ENCODE measurements at places on chromosomes 2 and 18.

DNA sequence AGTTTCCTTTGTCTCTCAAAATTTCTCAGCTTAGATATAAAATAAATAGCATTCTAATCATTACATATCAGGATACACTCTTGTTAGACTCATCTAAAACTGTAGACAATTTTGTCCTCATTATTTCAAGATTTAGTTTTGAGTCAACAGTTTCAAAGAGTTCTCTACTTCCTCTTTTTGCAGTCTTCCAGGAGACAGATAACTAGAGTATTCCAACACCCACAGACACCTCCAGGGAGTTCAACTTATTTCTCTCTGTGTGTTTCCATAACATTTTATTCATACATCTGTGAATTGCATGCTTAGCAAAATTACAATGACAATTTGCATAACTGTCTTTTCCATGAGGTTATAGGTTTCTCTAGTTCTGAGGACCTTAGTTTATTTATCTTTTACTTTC is 166.6 kb upstream of the HNMT start:
- no peak for DNase-seq

DNA sequence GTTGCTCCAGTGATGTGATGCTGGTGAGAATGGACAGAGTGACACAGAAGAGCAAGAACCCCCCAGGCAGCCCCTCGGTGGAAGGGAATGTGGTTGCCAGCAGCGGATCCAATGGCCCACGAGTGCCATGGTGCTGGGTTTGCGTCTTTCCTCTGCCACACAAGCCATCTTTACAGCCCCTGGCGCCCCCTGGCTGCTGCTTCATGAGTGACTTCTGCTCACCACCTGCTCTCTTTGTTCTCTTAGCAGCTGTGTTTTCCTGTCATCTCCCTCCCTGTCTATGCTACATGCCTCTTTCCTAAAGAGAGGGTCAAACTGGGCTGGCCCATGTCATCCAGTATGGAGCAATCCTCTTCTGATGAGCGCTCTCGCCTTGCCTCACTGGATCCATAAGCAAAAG is 300.0 kb upstream of the SMIM21 start:
- DNase-seq: no peak

GRCh38 chr18:44541159-44541558 is 139.5 kb upstream of the SETBP1 start:
- no peak for DNase-seq

DNA sequence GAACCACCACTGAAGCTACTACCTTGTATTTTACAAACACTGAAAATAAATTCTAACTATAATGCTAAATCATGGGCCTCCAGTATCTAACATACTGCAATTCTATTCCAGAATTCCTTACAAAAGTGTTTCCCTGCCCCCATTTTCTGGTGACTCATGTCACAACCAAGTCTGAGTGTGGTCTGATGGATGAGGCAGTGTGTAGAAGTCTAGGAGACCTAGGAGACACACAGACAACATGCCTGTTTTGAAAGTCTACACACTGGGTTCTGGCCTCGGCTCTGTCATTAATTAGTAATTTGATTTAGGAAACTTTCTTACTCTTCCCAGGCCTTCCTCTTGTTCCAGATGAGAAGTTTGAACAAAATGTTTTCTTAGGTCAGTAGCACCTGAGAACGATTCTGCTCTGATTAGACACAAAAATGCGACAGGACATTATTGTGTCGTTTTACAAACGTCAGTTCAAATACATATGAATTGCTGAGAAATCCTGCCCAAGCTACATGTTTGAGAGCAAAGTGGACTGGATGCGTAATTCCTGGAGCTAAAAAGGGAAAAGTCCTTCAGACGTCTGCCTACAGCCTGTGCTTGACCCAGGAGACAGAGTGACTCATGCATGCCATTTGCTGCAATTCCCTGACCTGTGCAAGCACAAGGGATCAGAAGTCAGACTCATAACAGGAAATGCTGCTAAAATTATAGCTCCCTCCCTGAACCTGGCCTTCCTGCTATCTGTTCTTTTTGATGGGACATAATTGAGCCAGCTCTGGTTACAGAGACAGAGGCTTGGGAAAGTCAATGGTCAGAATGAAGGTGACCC is 494.4 kb downstream of the SOX11 start:
- no peak for DNase-seq

DNA sequence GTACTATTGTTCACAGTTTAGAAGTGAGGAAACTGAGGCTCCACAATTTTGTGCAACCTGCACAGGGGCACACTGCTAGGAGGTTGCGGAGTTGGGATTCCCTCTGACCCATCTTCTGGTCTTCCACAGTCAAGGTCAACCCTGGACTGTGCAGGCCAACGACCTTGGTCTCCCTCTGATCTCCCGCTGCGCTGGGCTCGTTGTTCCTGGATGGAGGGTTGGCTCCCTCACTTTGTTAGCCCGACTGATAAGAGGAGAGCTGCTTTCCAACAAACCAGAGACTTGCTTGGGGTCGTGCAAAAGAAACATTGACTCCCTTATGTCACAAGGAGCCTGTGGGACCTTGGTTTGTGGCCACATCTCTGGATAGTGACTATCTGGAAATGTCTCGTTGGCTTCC is 187.6 kb downstream of the MYCN start:
- DNase-seq: no peak

- no peak for DNase-seq
Measured at GRCh38 chr2:231667496-231667895, 40.8 kb upstream of the PTMA start.

DNA sequence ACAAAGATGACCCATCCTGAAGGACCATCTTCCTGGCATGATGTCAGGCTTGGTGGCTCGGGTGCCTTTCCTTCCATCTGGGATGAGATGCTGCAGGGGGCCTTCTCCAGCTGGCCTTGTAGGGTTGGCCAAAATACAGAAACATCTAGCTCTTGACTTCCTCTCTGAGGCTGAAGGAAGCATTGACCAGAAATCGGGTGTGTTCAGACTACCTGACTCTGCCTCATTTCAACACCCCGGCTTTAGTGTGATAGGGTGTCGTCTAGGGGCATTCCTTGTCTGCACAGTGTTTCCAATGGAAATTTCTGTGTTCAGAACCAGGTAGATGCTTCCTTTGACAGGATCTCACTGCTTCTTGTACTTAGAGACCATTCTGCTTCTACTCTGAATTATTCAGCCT is 115.7 kb upstream of the SPRED2 start:
- no peak for DNase-seq

GRCh38 chr2:43831543-43832294 is 6.9 kb downstream of the ABCG5 start:
- DNase-seq: no peak

DNA sequence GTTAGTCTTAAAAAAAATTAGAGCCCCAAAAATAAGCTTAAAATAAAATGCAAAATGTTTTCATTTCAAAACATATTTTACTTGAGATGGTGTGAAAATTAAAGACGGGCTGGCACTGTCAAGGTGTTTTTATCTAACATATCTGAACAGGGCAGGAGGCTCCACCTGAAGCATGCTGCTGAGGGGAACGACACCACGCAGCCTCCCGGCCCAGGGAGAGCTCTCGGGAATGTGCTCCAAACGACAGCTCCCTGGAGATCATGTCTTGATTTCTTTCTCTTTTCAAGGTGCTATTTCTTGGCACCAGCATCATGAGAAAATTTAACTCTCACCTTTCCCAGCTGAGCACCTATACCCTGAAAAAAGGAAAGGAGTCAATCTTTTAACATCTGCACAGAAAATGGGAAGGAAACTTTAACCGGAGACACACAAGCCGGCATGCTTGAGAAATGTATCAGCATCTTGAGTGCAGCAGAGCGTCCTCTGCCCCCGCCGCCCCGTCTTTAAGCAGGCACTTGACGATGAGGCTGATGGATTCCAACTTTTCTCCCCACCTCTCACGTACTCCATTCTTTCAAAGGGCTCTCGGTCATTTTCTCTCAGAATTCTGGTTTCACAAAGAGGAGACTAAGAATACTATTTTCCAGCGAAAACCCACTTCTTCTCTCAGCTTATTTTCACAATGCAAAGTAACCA is 56.6 kb downstream of the EIPR1 start:
- DNase-seq: no peak

DNA sequence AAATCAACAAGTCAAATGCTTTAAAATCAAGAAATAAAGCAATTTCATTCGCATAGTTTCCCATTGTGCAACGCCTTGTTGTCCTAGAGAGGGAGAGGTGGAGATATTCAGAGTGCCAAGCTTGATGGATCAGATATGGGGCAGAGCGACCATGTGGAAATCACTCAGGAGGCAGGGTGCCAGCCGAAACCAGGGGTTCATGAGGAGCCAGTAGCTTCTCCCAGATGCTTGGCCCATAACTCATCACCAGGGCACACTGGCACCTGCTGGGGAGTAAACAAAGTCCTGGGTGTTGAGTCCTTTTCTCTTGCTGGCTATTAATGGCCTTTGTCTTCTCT is 53.0 kb upstream of the ASAP2 start:
- DNase-seq: no peak

GRCh38 chr18:63878343-63878742 is 9.2 kb upstream of the SERPINB2 start:
- no peak for DNase-seq

- DNase-seq: no peak
Measured at GRCh38 chr2:173278794-173279526, 75.7 kb upstream of the CDCA7 start.

DNA sequence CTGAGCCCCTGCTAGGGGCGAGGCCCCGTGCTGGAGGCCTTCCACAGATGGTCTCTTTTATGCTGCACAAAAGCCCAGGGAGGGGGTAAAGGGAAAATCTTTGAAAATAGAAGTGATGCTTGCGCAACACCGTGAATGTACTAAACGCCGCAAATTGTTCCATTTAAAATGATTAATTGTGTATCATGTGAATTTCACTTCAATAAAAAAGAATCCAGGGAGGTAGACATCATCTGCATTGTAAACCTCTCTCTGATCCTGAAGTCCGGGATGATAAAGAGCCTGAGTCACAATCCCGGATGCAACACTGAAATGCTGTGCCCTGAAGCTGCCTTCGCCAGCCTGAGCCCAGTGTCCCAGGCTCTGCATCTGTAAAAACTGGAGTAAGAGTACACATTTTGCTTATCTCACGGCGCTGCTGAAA is 107.7 kb upstream of the PPP1CB start:
- no peak for DNase-seq

GRCh38 chr2:157324331-157324843 is 1.2 kb downstream of the ERMN start:
- DNase-seq: no peak

GRCh38 chr2:215364157-215365155 is 52.6 kb downstream of the ATIC start:
- no peak for DNase-seq

- DNase-seq: no peak
Measured at GRCh38 chr2:215793747-215794595, 219.4 kb downstream of the MREG start.

DNA sequence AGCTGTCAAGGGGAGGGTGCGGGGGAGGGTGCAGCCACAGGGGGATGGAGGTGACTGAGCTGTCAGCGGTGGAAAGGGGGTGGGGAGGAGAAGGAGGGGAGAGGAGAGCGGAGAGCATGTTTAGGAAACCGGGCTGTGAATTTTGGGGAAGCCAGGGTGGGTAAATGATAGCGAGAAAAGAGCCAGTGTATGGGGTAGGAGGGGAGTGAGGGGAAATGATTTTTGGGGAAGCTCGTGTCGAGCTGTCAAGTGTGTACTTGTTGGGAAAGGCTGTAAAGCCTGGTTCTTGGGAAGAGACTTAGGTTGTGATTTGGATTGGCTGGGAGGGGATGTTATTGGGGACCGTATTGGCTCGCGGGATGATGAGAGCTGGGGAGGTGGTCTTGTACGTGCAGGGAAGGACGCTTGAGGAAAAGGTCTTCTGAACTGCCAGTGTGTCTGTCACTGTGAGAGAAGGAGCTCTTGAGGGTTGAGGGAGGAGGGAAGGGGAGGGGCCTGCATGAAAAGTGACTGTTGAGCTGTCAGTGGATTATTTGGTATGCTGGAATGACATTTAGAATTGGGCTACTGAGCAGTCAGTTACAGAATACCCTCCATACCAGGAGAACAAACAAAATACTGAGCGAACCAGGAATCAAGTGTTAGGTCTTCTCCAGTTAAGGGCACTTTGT is 1.0 kb downstream of the UBR3 start:
- DNase-seq: peak; percentile 31

DNA sequence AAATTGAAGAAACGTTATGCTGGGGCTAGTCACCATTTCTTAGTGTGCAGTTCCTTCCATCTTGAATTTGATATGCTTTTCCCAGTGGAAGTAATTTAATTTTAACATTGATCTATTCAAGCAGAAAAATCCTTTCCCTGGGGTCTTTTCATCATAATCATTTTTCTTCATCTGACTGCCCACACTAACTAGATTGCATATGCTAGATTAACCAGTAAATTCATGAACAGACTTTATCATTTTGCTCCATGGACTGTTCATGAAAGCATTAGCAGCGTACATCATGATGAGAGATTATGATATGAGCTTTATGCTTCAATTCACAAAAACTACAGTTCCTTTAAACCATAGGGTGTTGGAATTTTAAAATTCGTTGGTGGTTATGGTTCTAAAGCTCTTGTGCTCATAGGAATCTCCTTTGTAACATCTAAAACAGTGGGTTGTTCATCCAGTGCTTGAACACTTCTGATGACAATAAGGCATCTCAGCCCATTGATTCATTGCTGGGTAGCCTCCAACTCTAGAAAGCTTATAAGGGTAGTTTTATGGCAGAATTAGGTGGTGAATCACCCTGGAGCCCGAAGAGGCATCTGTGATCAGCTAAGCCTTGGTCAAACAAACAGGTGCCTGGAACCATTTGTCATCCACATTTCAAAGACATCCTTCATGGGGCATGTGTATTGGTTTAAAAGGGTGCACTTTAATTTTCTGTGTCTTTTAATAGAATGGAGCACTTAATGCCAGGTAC is 77.2 kb upstream of the NDUFV2 start:
- DNase-seq: no peak

DNA sequence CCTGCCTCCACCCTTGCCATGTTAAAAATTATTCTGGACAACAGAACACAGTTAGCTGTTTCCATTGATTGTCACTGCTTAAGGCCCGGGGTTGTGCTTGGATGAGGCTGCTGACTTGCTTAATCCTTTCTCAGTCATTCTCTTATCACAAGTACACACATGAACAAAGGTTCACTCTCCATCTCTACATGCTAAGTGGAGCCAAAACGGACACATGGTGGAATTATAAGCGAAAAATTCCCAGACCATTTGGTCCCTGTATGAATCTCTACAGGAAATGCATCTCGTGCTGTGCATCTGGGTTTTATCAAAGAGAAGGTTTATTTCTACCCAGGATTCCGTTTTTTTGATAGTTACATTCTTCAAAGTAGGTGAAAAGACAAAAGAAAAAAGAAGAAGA is 177.5 kb upstream of the ETAA1 start:
- DNase-seq: no peak

GRCh38 chr2:199631129-199631528 is 173.4 kb upstream of the SATB2 start:
- no peak for DNase-seq

GRCh38 chr2:6352906-6353515 is 512.7 kb downstream of the CMPK2 start:
- DNase-seq: no peak

GRCh38 chr2:6977113-6977741 is 60.0 kb downstream of the RNF144A start:
- DNase-seq: no peak

DNA sequence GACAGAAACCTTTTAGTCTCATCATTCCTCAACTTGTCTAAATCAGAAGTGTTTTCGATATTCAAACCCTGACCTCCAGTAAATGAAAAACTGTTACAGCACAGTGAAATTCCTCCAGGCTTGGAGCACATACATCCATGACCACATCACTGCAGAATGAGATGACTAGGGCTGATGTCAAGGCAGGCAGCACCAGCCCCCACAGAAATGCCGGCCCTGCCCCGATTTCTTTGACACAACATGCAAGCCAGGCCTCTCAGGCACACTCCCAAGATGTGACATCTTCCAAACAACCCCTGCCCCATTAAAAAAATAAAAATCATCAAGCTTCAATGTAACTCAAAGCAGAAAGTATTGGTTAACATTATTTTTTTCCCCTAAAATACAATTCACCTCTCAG is 103.3 kb downstream of the CTAGE1 start:
- DNase-seq: no peak
